ENCODE measurements at places on chromosomes 13 and 19.
A peak's percentile ranks its signal among the peaks of the same experiment; 100 is the strongest.

- DNase-seq: peak; percentile 96
- peaks cover 7% of the 10 kb centered on the region for H3K36me3 ChIP-seq
- H3K27ac ChIP-seq: peak overlapping the region; percentile 93
- H3K4me1 ChIP-seq: peaks cover 17% of the 10 kb centered on the region
Measured at GRCh38 chr13:45206340-45206739, 5.5 kb upstream of the KCTD4 start.

- no peak overlapping the region for H3K4me3 ChIP-seq
- DNase-seq: no peak
- no peaks in the 10 kb centered on the region for H3K4me1 ChIP-seq
- H3K27ac ChIP-seq: no peak overlapping the region
- H3K36me3 ChIP-seq: no peaks in the 10 kb centered on the region
- peaks cover 3% of the 10 kb centered on the region for H3K27me3 ChIP-seq
Measured at GRCh38 chr19:33340991-33341390, 32.5 kb upstream of the CEBPG start.

- no peaks in the 10 kb centered on the region for H3K27me3 ChIP-seq
- no peak for DNase-seq
- H3K36me3 ChIP-seq: no peaks in the 10 kb centered on the region
- no peak overlapping the region for H3K4me3 ChIP-seq
Measured at GRCh38 chr13:40247845-40248244, 418.6 kb downstream of the FOXO1 start.

- no peaks in the 10 kb centered on the region for H3K27me3 ChIP-seq
- no peak for DNase-seq
- no peak overlapping the region for H3K27ac ChIP-seq
- H3K4me3 ChIP-seq: no peak overlapping the region
Measured at GRCh38 chr13:29294821-29295220, 300.7 kb downstream of the SLC7A1 start.

- peaks cover 22% of the 10 kb centered on the region for H3K4me1 ChIP-seq
- H3K4me3 ChIP-seq: no peak overlapping the region
- H3K27ac ChIP-seq: peak overlapping the region; percentile 50
- H3K27me3 ChIP-seq: no peaks in the 10 kb centered on the region
- DNase-seq: peak; percentile 99
- peaks cover 28% of the 10 kb centered on the region for H3K36me3 ChIP-seq
Measured at GRCh38 chr13:113493315-113493951, 2.9 kb upstream of the DCUN1D2 start.

DNA sequence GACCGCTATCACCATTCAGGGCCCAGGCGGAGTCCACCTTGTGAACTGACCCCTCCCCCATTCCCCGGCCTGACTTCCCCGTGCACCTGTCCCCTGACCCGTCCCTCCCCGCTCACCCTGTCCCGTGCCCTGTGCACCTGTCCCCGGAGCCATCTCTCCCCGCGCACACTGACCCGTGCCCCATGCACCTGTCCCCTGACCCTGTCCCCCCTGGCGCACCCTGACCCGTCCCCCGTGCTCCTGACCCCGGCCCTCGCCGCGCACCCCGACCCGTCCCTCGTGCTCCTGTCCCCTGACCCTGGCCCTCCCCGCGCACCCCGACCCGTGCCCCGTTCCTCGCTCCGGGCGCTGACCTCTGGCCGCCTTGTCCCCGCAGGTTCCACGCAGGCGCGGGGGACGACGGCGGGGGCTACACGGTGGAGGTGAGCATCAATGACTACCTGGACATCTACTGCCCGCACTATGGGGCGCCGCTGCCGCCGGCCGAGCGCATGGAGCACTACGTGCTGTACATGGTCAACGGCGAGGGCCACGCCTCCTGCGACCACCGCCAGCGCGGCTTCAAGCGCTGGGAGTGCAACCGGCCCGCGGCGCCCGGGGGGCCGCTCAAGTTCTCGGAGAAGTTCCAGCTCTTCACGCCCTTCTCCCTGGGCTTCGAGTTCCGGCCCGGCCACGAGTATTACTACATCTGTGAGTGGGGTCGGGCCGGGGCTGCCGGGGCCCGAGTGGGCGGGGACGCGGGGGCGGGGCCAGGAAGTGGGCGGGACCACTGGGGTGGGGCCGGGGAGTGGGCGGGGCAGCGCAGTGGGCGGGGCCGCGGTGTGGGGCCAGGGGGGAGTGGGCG is 9.7 kb downstream of the EFNA2 start:
- peaks cover 3% of the 10 kb centered on the region for H3K4me1 ChIP-seq
- H3K36me3 ChIP-seq: no peaks in the 10 kb centered on the region
- no peak for DNase-seq
- H3K4me3 ChIP-seq: peak overlapping the region; percentile 5

GRCh38 chr13:29532116-29532515 is 63.4 kb downstream of the SLC7A1 start:
- H3K36me3 ChIP-seq: peaks cover 46% of the 10 kb centered on the region
- no peak overlapping the region for H3K27ac ChIP-seq
- no peaks in the 10 kb centered on the region for H3K27me3 ChIP-seq
- no peak for DNase-seq
- no peak overlapping the region for H3K4me3 ChIP-seq

- DNase-seq: no peak
- no peak overlapping the region for H3K4me3 ChIP-seq
- H3K36me3 ChIP-seq: no peaks in the 10 kb centered on the region
- H3K4me1 ChIP-seq: peaks cover 3% of the 10 kb centered on the region
Measured at GRCh38 chr13:107190065-107190464, 622.1 kb upstream of the ARGLU1 start.

DNA sequence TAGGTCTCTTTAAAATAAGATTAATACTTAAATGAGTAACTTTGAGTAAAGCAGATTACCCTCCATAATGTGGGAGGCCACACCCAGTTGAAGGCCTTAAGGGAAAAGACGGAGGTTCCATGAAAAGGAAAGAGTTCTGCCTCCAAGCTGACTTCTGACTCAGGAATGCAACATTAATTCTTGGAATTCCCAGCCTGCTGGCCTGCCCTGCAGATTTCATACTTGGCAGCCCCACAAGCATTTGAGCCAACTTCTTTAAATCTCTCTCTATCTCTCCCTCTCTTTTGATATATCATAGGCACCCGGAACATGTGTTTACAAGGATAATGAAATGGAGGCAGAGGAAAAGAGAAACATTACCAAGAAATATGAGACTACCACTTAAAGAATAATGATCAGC is 902.3 kb upstream of the MIR17HG start:
- H3K36me3 ChIP-seq: no peaks in the 10 kb centered on the region
- H3K27ac ChIP-seq: no peak overlapping the region
- DNase-seq: peak; percentile 90
- no peak overlapping the region for H3K4me3 ChIP-seq
- peaks cover 8% of the 10 kb centered on the region for H3K4me1 ChIP-seq

GRCh38 chr13:23159760-23160637 is 20.8 kb upstream of the SGCG start:
- H3K4me1 ChIP-seq: no peaks in the 10 kb centered on the region
- DNase-seq: no peak
- no peak overlapping the region for H3K27ac ChIP-seq

DNA sequence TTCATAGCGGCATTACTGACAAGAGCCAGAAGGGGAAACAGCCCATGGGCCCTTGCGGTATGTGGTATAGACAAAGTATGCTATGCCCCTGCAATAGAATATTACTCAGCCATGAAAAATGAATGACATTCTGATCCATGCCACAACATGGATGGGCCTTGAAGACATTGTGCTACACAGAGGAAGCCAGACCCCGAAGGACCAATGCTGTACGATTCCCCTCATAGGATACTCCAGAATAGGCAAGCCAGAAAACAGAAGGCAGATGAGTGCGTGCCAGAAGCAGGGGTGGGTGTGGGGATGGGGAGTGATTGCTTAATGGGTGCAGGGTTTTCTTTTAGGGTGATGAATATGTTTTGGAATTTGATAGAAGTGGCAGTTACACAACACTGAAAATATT is 342.0 kb downstream of the TEX29 start:
- no peak overlapping the region for H3K4me3 ChIP-seq
- no peak overlapping the region for H3K27ac ChIP-seq
- H3K36me3 ChIP-seq: no peaks in the 10 kb centered on the region
- no peak for DNase-seq
- no peaks in the 10 kb centered on the region for H3K27me3 ChIP-seq
- no peaks in the 10 kb centered on the region for H3K4me1 ChIP-seq

DNA sequence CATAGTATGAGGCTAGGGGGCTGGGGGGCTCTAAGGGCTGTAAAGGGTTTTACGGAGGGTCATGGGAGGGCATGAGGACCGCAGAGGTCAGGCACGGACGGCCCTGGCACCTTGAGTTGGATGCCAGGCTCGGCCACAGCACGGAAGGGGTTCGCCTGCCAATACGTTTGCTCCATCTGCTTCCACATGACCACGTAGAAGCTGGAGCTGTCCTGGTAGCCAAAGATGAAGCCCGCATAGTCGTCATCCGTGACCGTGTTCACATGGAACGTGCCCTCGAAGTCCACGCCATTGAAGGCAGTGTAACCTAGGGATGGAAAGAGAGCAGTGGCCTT is 6.4 kb downstream of the COMP start:
- no peak for DNase-seq
- H3K4me3 ChIP-seq: no peak overlapping the region
- peaks cover 38% of the 10 kb centered on the region for H3K27me3 ChIP-seq
- peaks cover 1% of the 10 kb centered on the region for H3K4me1 ChIP-seq

GRCh38 chr19:29193155-29193554 is 19.8 kb downstream of the UQCRFS1 start:
- H3K27ac ChIP-seq: no peak overlapping the region
- no peak overlapping the region for H3K4me3 ChIP-seq
- H3K27me3 ChIP-seq: no peaks in the 10 kb centered on the region
- DNase-seq: no peak
- no peaks in the 10 kb centered on the region for H3K36me3 ChIP-seq
- no peaks in the 10 kb centered on the region for H3K4me1 ChIP-seq

- peak overlapping the region; percentile 33 for H3K27ac ChIP-seq
- H3K27me3 ChIP-seq: no peaks in the 10 kb centered on the region
- no peaks in the 10 kb centered on the region for H3K36me3 ChIP-seq
- H3K4me1 ChIP-seq: peaks cover 23% of the 10 kb centered on the region
Measured at GRCh38 chr13:97542102-97542685, 108.2 kb downstream of the RAP2A start.

GRCh38 chr19:1387684-1388636 is 4.3 kb downstream of the NDUFS7 start:
- H3K27me3 ChIP-seq: no peaks in the 10 kb centered on the region
- DNase-seq: no peak
- no peak overlapping the region for H3K27ac ChIP-seq
- no peak overlapping the region for H3K4me3 ChIP-seq
- H3K4me1 ChIP-seq: no peaks in the 10 kb centered on the region

DNA sequence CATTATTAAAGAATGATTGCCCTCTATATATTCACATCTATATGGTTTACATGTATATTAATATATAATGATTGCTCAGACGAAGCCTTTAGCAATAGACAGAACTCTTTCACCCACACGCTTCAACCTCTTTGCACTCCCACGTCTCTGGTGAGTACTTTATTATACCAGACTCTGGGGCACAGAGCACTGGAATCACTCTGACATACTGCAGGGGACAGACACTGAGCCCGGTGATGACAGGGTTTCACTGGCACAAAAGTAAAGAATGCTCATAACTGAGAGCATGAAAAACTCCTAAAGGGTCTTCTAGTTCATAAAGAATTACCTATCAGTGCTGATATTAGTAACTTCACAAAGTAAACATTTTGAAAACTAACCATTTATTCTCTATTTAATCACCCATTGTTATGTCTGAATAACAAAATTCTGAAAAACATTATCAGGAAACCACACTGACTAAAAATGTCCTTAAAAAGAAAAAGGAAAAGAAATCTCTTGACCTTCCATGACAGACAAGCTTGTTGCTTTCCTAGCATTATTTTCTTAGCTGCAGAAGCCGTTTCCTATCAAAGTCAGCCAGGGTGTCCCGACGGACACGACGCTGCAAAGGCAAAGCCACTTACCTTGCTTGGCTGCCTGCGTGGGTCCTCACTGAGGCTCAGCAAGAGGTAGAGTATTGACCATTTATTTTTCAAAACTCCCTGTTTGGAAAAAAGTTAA is 29.1 kb downstream of the TUBGCP3 start:
- no peaks in the 10 kb centered on the region for H3K27me3 ChIP-seq
- H3K27ac ChIP-seq: no peak overlapping the region
- no peak overlapping the region for H3K4me3 ChIP-seq
- DNase-seq: no peak
- no peaks in the 10 kb centered on the region for H3K4me1 ChIP-seq

GRCh38 chr13:64910096-64910495 is 2320.0 kb downstream of the PCDH9 start:
- no peak for DNase-seq
- no peaks in the 10 kb centered on the region for H3K4me1 ChIP-seq
- H3K4me3 ChIP-seq: no peak overlapping the region
- H3K36me3 ChIP-seq: no peaks in the 10 kb centered on the region
